DND-41 (cell line): ENCODE measurements at places on chromosomes 7 and 10.

DNA sequence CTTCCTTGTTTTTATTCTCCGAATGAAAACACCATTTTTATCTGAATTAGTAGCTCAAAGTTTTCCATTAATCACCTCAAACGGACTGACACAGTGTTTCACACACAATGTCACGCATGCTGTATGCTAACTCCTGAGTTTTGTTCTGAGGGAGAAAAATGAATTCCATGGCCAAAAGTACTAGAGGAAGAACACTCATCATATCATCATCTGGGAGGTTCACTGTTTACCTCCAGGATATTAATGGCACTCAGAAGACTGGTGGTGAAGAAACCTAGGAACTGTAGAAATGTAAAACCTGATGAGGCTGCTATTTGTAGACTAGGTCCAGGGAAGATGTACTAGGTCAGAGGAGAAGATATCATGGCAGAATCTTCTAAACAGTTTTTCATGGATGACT is 395.6 kb upstream of the ETV1 start:
- DNase-seq: no peak

DNA sequence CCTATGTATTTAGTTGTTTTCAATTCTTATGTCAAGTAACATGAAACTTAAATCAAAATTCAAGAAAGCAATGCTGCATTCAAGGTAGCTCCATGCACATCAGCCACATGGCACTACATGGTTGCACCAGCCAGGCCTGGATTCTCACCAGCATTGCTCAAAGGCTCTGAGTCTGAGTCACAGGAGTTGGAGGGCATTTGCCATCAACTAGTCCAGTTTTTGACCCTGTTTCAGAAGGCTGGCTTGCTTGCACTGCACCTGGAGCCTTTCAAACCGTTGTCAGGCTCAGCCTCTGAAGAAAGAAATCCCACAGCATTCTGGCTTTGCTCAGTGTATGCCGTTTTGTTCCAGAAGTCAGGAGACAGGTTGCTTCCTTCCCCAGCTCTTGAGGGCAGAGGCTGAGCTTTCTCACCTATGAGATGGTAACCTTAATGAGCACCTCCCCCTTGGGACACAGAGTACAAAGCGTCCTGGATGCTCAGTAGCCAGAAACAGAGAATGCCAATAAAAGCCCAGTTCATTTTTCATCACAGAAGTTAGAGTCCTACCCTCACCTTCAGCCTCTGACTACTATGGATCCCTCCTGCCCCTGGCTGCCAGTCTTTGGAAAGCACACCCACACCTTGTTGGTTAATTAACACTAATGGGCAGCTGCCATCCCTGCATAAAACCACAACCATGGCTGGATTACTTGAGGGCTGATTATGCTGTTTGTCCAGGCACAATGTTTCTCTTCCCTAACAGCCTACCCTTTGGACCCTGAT is 288.4 kb upstream of the LRRTM3 start:
- no peak for DNase-seq

GRCh38 chr10:47027784-47028260 is 116.6 kb downstream of the PTPN20 start:
- no peak for DNase-seq

GRCh38 chr10:74529205-74529604 is 297.2 kb upstream of the KAT6B start:
- no peak for DNase-seq

- DNase-seq: no peak
Measured at GRCh38 chr7:152986376-152986775, 226.8 kb downstream of the ACTR3B start.

GRCh38 chr10:71191551-71192076 is 20.8 kb upstream of the UNC5B start:
- DNase-seq: no peak
